ENCODE measurements at places on chromosomes 4 and X.

GRCh38 chr4:15779306-15779705 is 1.2 kb downstream of the CD38 start:
- DNase-seq: peak; percentile 22

- DNase-seq: no peak
These were observed 226.7 kb downstream of the SNCA start for GRCh38 chr4:89610236-89610635.

DNA sequence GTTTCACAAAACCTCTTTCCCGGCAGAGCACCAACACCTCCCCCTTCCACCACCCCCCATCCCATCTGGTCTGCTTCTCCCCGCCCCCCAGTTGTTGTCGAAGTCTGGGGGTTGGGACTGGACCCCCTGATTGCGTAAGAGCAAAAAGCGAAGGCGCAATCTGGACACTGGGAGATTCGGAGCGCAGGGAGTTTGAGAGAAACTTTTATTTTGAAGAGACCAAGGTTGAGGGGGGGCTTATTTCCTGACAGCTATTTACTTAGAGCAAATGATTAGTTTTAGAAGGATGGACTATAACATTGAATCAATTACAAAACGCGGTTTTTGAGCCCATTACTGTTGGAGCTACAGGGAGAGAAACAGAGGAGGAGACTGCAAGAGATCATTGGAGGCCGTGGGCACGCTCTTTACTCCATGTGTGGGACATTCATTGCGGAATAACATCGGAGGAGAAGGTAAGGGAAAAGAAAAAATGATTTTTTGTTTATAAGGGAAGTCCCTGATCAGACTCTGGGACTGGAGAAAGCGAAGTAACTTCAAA is at the start of gene PDGFRA:
Gene PDGFRA (plus strand): TSS at position 333 of the 541 bp plus-strand sequence. CDS start 29,476 bp downstream, outside the sequence.
- DNase-seq: peak; percentile 12

- DNase-seq: no peak
These were observed 310.0 kb downstream of the ARHGAP24 start for GRCh38 chr4:85784947-85785346.

DNA sequence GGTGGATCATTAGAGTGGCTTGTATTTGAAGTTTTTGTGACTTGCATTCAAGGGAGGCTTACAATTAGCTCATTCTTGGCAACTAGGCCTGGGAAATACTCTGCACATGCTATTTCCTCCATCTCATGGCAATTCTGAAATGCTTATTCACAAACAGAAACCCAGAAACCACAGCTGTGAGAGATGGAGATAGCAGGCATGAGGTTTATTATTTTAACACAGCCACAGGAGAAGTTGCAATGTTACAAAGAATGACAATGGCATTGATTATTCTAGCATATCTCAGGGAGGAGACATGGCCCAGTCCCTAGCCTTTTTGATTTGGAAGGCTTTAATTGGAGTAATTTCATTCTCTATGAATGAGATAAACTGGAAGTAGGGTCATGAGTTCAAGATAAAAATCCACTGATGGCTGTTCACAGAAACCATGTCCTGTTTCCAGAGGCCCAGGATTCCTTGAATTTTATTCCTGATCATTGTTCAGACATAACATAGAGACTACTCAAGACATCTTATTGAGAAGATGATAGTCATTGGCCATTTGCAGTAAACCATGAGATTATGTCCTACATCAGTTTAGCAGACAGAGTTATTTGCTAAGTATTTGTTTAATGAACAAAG is 123.9 kb downstream of the MID1 start:
- DNase-seq: no peak

DNA sequence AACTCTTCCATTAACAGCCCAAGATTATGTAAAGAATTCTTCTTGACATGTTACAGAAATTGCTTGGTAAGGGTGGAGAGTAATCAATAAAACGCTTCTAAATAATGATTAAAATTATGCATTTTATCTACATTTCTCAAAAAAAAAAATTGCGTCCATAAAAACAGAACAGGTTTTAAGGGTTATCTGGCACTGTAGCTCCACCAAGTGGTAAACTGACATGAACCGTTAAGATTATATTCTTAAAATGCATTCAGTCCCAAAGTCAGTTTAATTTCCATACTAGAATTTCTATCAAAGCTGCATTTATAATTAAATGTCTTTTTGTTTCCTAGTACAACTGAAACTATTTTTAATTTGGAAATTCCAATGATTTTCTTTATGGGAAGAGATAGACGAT is 214.0 kb upstream of the UGT8 start:
- DNase-seq: peak; percentile 20

GRCh38 chr4:14125375-14126129 is 498.0 kb upstream of the BOD1L1 start:
- DNase-seq: peak; percentile 60

GRCh38 chr4:114015444-114015899 is 36.0 kb upstream of the ARSJ start:
- DNase-seq: no peak
